ENCODE measurements at places on chromosomes 16 and 17.
A peak's percentile ranks its signal among the peaks of the same experiment; 100 is the strongest.

- peak; percentile 52 for DNase-seq
Measured at GRCh38 chr17:7888184-7888920, at the start of gene CHD3. CHD3 (plus strand) TSS chr17:7888789; CDS start chr17:7889001, 212 bp downstream.

DNA sequence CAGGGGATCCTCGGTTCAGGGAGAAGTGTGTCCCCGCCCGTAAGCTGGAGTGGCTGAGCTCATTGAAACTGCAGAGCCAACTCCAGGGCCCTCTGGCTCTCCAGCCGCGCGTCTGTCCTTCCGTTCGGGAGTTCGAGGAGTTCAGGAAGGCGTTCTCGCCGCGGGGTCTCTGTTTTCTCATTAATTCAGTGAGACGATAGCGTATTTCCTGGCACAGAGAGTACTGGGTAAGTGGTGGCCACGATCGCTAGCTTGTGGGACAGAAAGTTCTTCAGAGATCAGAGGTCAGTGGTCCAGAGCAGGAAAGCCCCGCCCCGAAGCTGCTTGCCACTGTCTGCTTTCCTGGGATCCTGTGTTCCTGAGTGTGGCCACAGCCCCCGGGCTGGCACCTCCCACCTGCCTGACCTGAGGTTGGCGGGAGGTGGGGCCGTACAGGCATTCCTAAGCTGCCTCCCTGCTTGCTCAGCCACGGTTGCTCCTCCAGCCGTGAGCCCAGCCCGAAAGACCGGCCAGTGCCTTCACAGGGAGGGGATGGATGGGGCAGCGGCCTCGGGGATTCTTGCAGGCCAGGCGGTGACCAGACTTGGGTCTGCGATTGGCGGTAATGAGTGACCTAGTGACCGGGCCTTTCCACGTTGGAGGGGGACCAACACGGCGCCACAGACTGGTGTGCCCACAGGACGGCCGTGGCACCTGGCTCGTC, 8.9 kb downstream of the BAIAP2 start:
- DNase-seq = no peak

DNA sequence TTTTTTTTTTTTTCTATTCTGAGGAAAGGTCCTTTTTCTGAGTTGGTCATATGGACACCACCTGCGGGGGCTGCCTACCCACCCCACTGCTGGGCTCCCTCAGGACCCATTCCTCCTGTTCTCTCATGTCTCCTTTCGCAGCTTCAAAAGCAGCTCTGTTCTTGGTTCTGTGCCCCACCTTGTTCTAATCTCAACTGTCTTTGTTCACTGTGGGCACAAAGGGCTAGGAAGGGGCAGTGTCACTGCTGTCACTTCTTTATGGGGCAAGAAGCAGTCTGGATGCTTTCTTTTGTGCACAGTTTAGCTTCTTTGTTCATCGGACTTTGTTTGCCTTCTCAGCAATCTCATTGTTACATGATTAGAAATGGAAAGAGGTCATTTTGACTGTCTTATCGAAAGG, 7.1 kb downstream of the GOSR2 start:
- no peak for DNase-seq

DNA sequence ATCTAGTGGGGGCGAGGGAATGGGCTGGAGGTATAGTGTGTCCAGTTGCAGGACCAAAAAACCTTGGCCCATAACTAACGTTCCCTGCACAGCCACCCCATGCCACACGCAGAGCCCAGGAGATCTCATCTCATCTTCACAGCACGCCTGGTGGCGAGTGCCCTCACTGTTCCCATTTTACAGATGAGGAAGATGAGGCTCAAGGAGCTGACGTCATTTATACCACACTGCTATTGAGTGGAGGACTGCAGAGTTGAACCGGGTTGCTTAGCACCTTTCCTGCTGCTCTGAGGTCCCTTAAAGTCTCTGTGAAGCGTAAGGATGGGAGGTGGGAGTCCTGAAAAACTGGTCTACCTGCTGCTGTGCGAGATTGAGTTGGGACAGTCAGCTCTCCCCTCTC, 172.5 kb downstream of the XYLT1 start:
- DNase-seq = no peak

- no peak for DNase-seq
Measured at GRCh38 chr17:82188001-82188961, 24.4 kb downstream of the CCDC57 start.

- no peak for DNase-seq
Measured at GRCh38 chr16:27269300-27270150, 953 bp upstream of the NSMCE1 start.

DNA sequence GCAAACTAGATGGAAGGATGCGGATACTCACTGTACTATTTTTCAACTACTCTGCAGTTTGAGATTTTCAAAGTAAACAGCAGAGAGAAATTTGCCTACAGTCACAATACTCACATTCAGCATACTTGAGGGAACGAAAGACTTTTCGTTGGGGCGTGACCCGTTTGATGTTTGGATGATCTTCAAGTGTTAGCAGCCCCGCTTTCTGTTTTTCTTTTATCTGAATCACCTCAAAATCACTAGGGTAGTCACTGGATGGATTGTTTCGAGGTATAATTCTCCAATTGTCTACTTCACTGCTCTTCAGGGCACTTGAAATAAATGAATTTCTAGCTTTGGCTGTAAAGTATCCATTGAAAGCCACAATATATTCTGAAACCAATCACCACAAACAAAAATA, 17.8 kb downstream of the MBTPS1 start:
- DNase-seq = no peak

GRCh38 chr17:41492351-41492750, 2.6 kb upstream of the KRT36 start:
- DNase-seq = peak; percentile 58

DNA sequence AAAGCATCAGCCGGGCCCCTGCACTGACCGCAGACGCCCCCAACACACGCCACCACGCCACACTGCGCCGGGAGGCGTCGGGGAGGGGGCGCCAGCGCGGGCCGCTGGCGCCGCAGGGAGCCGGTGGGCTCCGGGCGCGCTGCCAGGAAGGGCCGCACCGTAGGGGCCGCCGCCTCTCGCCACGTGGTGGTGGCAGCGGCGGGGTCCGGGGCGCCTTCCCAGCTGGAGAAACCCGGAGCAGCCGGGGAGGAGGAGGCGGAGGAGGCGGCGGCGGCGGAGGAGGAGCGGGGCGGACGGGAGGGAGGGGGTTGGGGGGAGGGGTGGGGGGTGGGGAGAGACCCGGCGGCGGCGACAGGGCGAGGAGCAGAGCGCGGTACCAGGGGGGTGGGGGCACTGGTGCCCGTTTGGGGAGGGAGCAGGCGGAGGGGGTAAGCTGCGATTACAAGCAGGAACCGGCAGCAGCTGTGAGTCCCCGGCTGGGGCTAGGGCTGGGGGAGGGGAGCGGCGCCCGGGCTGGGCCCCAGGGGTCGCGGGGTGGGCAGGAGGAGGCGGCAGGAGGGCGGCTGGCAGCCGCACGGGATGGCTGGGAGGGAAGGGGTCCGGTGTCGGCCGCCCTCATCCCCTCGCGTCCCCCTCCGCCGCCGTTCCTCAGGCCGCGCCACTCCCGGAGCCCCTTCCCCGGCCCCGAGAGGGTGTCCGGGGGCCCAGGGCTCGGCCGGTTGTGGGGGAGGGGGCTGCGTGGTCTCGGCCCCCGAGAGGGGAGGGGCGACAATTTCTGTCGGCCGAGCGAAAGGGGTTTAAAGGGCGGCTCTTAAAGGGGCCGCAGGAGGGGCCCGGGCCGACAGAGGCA, at the start of gene TBKBP1:
TSS of gene TBKBP1 (plus strand) at position 431 of the 850 bp plus-strand sequence. CDS start 1,952 bp downstream, outside the sequence.
- peak; percentile 63 for DNase-seq

- no peak for DNase-seq
Measured at GRCh38 chr16:83198977-83199376, 572.2 kb downstream of the CDH13 start.

GRCh38 chr16:88585269-88585668, 15.1 kb downstream of the ZC3H18 start:
- DNase-seq = no peak

GRCh38 chr16:359871-360697, 7.6 kb upstream of the AXIN1 start:
- no peak for DNase-seq

- DNase-seq = no peak
Measured at GRCh38 chr17:3532106-3532858, 25.3 kb downstream of the TRPV3 start.

DNA sequence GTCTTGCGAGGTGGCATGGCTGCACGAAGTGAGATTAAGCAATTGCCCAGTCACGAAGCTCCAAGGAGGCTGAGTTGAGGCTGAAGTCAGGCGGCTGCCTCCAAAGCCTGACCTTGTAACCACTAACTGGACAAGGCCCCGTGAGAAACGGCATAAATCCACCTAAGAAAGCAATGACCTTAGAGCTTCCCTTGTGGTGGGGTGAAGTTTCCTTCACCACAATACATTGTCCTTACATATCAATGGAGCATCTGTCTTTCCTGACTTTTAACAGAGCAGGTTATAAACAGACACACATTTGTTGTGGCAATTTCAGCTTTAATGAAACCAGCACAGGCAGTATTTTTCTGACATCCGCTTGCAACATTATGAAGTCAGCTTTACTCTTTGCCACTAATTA, 2.5 kb upstream of the MED9 start:
- no peak for DNase-seq

DNA sequence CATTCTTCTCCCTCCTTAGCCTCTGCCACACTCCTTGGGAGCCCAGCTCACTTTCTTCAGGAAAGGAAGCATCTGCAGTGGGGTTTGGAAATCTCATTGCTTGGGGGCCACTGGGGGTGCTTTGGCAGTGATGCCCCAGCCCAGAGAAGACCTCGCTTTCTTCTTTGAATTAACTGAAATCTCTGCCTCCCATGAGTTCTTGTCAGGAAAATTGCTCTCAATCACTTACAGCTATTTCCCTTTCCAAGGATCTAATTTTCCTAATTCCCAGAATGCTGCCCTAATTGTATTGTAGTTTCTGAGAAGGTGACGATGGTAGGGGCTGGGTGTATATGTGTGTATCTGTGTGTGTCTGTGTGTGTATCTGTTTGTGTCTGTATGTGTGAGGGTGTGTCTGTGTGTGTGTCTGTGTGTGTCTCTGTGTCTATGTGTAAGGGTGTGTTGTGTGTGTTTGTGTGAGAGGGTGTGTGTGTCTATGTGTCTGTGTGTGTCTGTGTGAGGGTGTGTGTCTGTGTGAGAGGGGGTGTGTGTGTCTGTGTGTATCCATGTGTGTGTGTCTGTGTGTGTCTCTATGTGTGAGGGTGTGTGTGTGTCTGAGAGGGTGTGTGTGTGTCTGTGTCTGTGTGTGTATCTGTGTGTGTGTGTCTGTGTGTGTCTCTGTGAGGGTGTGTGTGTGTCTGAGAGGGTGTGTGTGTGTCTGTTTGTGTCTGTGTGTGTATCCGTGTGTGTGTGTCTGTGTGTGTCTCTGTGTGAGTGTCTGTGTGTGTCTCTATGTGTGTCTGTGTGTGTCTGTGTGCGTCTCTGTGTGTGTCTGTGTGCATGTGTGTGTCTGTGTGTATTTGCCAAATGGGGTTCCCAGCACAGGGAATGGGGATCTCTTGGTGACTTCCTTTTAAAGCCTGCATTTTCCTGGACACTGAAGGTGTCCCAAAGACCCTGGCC, 83.5 kb upstream of the DNAJA2 start:
- DNase-seq = no peak

DNA sequence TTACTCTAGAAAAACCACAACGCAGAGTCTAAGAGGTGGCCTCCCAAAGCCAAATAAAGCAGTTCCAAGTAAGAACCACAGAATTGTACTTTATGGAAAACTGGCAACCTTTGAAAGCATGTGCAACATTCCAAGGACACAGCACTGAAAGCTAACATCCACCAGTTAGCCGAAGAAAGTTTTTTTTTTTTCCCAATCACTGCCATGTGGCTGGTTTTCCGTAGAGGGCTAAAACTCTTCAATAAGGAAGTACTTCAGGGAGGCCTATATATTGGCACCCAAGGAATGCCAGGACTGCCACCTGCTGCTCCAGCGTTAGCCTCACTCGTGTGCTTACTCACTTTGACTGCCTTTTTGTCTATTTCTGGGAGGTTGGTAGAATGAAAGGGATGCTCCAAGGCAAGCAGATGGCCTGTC, 25.2 kb downstream of the CEP95 start:
- no peak for DNase-seq

- DNase-seq = no peak
Measured at GRCh38 chr16:77500934-77501664, 66.3 kb upstream of the ADAMTS18 start.

- no peak for DNase-seq
Measured at GRCh38 chr17:30275911-30276310, 15.8 kb downstream of the BLMH start.
